ENCODE measurements at places on chromosomes 1 and 21.
A peak's percentile ranks its signal among the peaks of the same experiment; 100 is the strongest.

- no peak for DNase-seq
These were observed 393.5 kb downstream of the SMYD3 start for GRCh38 chr1:246113555-246114095.

- no peak for DNase-seq
These were observed 86.9 kb downstream of the LYST start for GRCh38 chr1:235779770-235780169.

GRCh38 chr1:39116860-39117728, 87.4 kb upstream of the MACF1 start:
- no peak for DNase-seq

DNA sequence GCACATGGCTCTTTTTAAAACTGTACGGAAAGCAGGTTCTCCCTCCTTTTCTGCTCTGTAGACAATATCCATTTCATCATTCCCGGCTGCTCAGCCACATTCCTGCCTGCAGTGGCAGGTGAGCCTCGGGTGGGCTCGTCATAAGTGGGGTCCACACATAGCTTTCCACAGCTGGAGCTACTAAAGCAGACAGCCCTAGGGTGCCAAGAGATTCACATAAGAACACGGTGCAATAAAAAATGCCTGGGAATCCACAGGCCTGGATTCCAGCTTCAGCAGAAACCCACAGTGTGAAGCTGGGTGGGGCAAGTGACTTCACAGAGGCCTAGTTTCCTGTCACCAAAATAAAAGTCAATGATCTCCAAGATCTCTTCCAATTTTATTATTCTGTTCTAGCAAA, 96.4 kb downstream of the MIS18A start:
- DNase-seq: no peak

- DNase-seq: no peak
These were observed 95.0 kb downstream of the RAVER2 start for GRCh38 chr1:64839732-64840405.

- DNase-seq: no peak
These were observed 742.6 kb upstream of the CXADR start for GRCh38 chr21:16770266-16770665.

DNA sequence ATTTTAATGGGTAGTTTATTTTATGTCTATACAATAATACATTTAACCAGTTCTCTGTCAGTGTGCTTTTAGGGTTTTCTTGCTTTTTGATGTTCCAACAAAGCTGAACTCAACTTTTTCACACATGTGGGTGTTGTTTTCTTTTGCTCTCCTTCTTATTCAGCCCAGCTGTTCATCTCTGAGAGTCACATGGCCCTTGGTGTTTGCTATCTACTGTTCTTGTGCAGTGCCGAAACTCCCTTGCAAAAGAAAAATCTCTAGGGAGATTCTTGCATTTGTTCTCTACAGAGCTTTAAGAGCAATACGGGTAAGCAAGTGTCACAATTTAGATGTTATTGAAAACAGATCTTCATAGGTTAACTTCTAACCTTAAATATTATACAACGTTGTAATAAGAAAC, 281.1 kb upstream of the CXADR start:
- DNase-seq: no peak

DNA sequence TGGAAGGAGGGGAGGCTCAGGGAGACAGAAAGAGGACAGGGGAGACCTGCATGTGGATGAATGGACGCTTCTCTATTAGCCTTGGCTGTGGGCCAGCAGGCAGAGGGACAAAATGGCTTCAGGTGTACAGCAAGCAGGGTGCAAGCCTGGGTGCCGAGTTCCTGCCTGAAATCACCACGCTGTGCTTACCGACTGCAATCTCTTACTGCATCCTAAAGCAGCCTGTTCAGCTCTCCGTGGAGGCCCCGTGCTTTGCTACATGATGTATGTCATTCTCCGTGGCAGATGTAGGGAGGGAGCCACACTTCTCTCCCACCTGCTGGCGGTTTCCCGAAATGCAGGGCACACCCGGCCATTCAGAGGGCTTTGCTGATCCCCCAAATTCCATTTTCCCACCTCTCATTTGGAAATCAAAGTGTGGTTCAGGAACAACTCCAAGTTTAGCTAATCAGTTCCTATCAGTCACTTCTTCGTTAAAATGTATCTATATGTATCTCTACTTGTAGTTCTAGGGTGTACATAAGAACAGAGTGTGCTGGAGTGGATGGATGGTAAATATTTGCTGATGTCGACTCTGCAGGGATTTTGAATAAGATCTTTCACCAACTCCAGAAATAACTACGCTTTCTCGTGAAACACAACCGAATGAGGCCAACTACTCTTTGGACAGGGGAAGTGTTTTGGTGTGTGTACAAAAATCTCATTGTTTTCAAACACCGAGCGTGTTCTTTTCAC, 122.3 kb upstream of the BACE2 start:
- no peak for DNase-seq

GRCh38 chr1:84587099-84587498, 12.9 kb upstream of the CTBS start:
- no peak for DNase-seq

- DNase-seq: no peak
These were observed 22.7 kb downstream of the KRTAP10-1 start for GRCh38 chr21:44517175-44517899.

DNA sequence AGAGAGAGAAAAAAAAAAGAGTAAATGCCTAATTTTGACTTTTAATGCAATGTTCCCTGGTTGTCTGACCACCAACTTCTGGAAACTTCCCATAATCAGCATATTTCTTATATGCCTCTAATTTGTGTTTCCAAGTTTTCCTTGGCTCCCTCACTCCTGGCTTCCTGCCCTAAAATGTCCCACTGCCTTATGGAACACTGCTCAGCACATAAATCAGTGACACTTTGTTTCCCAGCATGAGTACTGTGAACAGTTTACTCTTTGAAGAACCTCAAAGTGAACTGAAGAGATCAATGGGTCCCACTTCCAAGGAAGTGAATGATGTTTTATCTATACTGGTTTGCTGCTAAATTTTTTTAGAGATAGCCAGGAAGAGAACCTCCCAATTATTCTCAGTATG, 271.3 kb upstream of the PRMT6 start:
- DNase-seq: no peak

- no peak for DNase-seq
These were observed 3.9 kb downstream of the TACSTD2 start for GRCh38 chr1:58573138-58573537.

GRCh38 chr1:61399199-61399598, 316.8 kb downstream of the NFIA start:
- DNase-seq: no peak

DNA sequence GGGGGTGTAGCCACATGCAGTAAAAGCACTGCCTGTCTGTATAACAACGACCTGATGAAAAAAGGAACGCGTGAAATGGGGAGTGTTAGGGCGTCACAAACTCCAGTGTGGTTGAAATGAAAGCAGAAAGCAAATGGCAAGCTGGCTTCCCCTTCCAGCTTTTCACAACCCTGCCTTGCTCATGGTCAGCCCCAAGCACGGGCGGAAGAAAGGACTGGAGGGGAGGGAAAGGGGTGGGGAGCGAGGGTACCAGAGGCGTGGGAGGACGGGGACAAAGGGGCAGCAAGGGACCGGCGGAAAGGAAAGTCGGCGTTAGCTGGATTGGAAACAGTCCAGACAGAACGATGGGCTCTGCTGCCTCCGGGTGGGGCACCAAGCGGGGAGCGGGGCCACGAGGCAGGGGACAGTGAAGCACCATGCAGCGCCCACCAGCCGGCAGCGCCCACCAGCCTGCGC, 9.6 kb downstream of the VPS26C start:
- DNase-seq: no peak

GRCh38 chr1:215345766-215346165, 221.3 kb upstream of the KCTD3 start:
- no peak for DNase-seq

DNA sequence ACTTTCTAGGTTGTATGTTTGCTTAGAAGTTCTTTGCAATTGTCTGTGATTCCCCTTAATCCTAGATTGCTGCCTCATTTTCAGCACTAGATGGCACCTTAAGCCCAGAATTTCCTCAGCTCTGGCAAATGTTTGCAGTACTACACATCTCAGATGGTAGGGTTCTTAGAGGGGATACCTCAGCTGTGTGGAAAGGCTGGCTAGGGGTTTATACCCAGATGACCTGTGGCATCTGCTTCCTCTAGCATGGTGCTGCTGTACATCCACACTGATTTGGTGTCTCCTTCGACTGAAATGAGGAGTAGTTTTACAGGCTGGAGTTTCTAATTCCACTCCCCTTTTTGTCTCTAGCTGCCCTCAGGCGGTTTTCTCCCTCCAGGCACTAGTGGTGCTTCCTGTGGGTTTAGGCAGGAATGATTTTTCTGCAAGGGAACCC, 23.5 kb downstream of the ASB17 start:
- peak; percentile 28 for DNase-seq

GRCh38 chr1:163523375-163524029, 201.7 kb downstream of the NUF2 start:
- DNase-seq: no peak

GRCh38 chr1:17661546-17662157, 93.5 kb upstream of the ACTL8 start:
- peak; percentile 8 for DNase-seq

GRCh38 chr1:14777516-14778506, 179.3 kb downstream of the KAZN start:
- DNase-seq: no peak

GRCh38 chr1:30600258-30600657, 123.1 kb downstream of the MATN1 start:
- no peak for DNase-seq

- no peak for DNase-seq
These were observed 49.6 kb downstream of the CTTNBP2NL start for GRCh38 chr1:112445596-112445995.

GRCh38 chr1:115413208-115413607, 75.2 kb upstream of the NGF start:
- DNase-seq: no peak

- no peak for DNase-seq
These were observed 61.9 kb downstream of the UBE2T start for GRCh38 chr1:202279806-202280205.

DNA sequence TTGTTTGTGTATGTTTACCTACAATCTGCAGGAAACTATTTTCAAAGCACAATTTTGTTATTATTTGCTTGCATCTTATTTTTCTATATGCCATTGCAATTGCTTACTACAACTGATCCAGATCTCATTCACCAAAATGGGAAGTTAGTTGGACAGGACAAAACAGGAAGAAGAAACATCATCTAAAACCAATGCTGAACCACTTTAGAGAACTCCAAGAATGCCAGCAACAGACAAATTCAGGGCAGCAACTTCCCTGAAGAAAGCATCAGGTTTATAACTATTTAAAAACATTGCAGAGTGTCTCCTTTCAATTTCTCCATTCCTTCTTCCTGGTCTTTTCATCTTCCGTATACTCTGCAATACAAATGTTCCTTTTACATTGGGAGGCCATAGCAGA, 82.4 kb upstream of the SMYD2 start:
- no peak for DNase-seq

- no peak for DNase-seq
These were observed 197.3 kb downstream of the MRPL39 start for GRCh38 chr21:25409978-25410377.

DNA sequence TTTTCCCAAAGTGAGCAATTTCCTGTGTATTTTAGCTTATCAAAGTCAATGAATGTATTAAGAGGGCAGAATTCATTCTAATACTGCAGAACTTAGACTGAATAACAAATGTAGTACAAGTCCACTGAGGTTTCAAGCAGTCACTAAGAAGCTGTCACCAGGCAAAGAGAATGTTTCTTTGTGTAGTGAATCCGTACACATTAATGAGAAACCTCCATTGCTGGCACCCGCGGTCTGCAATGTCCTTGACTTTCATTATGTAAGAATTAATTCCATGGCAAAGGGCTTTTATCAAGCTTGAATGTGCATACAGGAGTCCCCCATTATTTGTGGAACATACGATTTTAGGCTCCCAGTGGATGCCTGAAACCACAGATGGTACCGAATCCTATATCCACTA, 719.5 kb upstream of the TMPRSS15 start:
- DNase-seq: no peak

DNA sequence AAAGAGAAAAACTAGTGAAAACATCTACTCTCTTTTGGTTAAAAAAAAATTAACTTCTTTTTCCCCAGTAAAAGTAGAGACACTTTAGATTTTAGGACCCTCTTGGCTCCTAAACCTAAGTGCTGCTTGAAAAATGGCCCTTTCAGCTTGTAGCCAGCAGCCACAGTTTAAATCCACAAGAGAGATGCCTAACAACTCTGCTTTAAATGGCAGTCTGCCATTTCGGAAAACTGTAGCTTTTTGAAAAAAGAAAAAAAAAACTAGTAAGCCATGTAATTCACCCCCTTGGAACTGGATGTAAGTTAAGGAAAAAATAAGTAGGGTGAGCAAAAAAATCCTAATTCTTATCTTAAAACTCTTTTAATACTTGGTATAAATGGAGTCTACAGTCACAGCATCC, 56.0 kb downstream of the LHX9 start:
- DNase-seq: no peak

DNA sequence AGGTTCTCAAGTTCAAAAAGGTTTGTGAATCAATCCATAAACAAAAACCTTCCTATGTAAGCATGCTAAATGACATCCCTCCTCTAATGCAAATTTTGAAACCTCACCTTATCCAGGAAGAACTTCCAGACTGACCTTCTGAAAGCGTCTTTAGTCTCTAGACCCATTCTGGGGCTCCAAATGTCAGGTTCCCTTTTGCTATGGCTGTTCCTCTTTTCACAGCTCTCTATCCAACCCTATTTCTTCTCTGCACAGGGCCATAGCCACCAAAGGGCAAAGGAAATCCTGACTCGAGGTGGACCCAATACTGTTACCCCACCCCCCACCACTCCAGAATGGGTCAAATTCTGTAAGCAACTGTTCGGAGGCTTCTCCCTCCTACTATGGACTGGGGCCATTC, 3.4 kb downstream of the ATP1A4 start:
- DNase-seq: no peak

DNA sequence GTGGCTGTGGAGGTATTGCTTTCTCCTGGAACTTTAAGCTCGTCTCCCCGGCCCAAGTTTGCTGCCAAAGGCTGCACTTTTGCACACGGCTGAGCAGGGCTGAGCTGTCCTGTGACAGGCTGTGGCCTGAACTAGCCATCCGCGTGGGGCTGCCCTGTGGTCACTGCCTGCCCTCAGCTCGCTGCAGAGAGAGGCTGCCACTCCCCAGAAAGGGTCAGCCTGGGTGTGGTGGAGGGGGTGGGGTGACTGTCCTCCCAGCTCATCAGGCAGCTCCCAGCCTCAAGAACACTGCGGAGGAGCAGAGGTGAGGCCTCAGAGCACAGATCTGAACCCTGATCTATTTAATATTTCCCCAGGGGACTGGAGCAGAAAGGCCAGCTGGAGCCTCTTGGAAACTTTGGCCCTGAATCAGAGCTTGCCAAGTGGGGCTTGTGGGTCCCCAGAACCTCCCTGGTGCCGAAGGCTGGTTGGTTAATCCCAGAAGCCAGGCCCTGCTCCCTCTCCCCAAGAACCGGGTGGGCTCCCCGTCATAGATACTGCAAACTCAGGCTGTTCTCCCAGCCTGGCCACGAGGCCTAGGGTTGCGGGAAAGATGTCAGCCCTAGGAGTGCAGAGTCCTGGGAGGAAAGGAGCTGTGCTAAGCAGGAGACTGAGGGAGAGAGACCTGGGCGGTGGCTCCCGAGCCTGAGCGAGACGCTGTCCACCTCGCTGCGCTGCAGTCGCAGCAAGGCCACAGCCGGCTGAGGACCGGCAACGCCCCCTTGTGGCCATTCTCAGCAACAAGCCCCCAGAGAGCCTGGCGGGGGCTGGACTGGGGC, 125.1 kb upstream of the IPO9 start:
- DNase-seq: no peak
